Gastrocnemius medialis (tissue), 4 donors: ENCODE measurements at places on chromosomes 2 and 18.
A peak's percentile ranks its signal among the peaks of the same experiment; 100 is the strongest.

- DNase-seq, result no peak
Measured at GRCh38 chr2:202034249-202035088, 814 bp downstream of the FZD7 start.

DNA sequence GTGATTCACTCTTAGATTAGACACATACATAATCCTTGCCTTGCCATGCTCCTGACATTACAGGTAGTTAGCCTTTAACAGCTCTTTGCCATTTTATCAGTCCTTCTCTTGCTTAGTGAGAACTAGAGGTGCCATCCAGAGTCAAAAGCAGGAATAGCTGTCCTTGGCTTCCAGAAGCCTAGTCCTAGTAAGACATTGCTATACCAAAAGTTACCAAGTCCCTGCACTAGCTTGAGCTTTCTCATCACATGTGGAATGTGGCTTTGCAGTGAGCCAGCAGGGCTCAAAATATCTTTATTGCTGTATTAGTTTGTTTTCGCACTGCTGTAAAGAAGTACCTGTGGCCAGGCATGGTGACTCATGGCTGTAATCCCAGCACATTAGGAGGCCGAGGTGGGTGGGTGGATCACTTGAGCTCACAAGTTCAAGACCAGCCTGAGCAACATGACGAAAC lies 104.7 kb upstream of the NOSTRIN start:
- DNase-seq, result no peak

GRCh38 chr2:240134956-240135520 lies 1.1 kb downstream of the COPS9 start:
- DNase-seq, result no peak

- no peak for DNase-seq
Measured at GRCh38 chr2:227006189-227006897, 157.7 kb downstream of the COL4A4 start.

DNA sequence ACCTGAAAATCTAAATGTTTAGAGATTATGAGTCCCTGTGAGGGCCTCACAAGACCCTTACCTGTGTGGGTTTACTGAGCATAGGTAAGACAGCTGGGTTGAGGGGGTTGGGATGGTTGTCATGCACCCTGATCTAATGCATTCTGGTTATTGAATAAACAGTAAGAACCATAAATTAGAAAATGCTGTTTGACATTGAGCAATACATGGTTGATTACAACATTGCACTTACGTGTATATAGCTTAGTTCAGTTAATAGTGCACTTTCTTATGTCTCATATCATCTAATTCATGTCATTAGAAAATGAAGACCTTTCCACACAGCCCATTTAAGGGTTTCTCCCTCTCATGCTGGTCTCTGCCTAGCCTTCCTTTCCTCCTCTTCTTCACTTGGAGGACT lies 253.5 kb upstream of the ATP5MC3 start:
- DNase-seq, result no peak

- no peak for DNase-seq
Measured at GRCh38 chr2:181837563-181837962, 54.0 kb upstream of the ITPRID2 start.

- DNase-seq, result no peak
Measured at GRCh38 chr18:7207366-7207915, 23.4 kb upstream of the LRRC30 start.

GRCh38 chr2:36466135-36466534 lies 110.6 kb downstream of the CRIM1 start:
- no peak for DNase-seq

DNA sequence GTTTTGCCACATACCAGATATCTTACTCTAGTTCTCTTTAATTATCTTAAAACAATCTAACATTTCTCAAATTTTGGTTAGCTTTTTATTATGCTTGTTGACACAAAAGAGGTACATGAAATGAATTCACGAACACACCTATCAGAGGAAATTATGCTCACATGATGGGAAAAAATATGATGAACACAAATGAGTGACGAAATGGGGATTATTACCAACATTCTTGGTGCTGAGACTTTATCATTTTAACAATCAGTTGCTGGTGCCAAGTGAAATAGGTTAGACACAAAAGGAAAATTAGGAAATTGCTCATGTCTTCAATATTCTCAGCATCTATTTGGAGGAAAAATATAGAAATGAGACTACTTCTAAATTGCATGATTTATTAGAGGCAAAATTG lies 944.7 kb upstream of the NRXN1 start:
- no peak for DNase-seq

- DNase-seq, result no peak
Measured at GRCh38 chr2:114814355-114814754, 371.9 kb downstream of the DPP10 start.

- no peak for DNase-seq
Measured at GRCh38 chr2:150705767-150706166, 218.3 kb upstream of the RND3 start.

DNA sequence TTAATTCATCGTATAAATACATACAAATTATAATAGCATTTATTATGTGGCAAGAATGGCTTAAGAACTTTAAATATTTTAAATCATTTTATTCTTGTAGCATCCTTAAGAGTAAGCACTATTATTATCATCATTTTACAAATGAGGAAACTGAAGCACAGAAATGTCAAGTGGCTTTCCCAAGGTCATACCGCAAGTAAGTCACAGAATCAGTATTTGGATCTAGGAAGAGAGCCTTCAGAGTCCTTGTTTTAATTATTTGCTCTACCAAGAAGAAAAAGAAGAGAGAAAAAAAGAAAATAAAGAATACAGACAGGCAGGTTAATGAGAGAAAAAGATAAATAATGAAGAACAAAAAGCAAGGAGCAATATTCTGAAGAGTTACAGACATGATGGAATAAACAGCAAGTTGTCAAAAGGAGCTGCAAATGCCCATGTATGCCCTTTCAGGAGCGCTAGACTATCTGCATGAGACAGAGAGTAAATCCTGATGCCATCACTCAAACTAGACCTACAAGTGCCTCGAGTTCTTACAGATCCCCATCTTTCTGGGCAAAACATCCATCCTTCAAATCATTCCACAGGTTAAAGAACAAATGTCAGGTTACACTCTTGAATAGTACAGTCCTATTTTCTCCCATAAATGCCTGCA lies 57.8 kb upstream of the ETAA1 start:
- DNase-seq, result no peak

DNA sequence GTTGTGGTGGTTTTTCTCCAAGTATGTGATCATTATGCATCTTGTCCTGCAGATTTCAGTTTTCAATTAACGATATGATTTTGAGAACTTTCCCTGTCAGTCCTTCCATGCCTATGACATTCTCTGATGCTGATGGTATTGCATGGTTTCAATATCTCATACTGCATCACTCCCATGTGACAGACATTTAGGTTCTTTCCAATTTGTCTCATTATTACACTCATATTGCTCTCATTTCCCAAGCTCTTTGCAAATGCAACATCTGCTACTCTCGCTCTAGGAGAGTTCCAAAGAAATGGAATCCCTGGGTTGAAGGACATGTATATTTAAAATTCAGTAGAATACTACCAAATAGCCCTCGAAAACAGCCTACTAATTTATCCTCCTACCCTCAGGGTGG lies 125.5 kb downstream of the MARCHF4 start:
- no peak for DNase-seq

DNA sequence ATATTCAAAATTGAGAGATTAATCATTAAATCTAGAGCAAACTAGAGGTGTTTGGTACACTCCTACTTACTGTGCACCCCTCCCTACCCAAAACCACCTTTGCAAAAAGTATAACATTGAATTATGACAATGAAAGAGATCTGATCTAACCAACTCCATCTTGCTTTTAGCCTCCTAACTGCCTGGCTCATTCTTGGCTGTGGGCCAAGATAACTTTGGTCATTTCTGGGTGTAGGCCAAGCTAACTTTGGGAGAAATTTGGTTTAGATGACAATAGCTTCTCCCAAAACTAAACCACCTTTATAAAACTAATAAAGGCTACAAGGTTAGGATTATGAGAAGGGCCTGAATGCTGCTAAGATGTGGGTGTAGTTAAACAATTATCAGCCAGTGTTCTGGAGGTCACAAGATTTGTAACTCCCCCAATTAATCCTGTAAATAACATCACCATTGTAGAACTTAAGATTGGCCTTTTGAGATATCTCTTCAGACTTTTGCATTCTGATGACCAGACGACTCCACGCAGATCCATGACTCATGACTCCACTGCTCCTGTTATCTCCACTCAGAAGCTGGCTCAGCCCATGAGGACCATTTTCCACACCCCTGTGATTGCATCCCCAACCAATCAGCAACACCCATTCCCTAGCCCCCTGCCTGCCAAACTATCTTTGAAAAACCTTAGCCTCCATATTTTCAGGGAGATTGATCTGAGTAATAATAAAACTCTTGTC lies 160.2 kb downstream of the FBXO15 start:
- no peak for DNase-seq

DNA sequence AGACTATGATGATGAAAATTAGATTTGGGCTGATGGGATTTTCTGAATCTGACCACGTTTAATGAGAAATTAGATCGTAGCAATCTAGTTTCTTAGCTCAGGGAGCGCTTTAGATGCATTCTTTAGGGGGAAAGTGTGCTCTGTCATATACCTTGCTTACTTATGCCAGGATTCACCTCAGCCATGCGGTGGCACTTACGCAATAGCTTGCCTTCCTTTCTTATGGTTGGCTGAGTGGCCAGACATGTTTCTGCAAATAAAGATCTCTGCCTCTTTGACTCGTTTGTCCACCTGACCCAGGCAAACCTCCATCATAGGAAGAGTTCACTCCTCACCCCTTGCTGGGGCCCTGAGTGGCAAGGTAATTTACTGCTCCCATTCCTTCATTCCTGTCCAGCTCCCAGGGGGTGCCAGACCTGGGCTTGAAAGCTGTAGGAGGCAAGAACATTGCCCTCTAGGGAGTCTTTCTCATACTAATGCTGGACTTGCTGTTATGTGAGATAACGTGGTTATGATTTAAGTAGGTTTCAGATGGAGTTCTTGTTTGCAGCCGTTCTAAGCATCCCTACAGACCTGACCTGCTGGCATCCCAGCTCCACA lies 57.1 kb downstream of the FBLN7 start:
- no peak for DNase-seq

DNA sequence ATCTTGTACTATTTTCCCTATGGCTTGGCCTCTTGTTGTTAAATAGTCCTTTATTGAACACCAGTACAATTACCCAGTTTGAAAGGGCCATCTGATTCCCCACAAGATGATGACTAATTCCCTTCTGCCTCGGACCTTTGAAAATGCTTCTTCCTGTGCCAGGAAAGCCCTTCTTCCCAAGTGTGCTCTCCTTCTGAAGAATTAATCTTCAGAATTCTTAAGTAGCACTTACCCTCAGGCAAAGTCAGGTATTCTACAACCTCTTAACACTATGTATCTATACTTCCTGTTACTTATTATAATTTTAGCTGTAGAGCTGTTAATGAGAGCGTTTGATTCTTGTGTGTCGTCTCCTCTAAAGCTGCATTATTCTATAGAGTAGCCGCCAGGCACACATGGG lies 28.6 kb upstream of the MEX3C start:
- DNase-seq, result no peak

- DNase-seq, result peak; percentile 45
Measured at GRCh38 chr2:37786854-37787253, 115.4 kb upstream of the CDC42EP3 start.

GRCh38 chr2:175872005-175872348 lies 130.1 kb downstream of the LNPK start:
- no peak for DNase-seq

GRCh38 chr2:239028253-239028619 lies 180.4 kb downstream of the TWIST2 start:
- no peak for DNase-seq

GRCh38 chr2:209624192-209624938 lies 147.3 kb upstream of the UNC80 start:
- DNase-seq, result no peak

GRCh38 chr2:239778861-239779558 lies 246.1 kb downstream of the NDUFA10 start:
- DNase-seq, result no peak

DNA sequence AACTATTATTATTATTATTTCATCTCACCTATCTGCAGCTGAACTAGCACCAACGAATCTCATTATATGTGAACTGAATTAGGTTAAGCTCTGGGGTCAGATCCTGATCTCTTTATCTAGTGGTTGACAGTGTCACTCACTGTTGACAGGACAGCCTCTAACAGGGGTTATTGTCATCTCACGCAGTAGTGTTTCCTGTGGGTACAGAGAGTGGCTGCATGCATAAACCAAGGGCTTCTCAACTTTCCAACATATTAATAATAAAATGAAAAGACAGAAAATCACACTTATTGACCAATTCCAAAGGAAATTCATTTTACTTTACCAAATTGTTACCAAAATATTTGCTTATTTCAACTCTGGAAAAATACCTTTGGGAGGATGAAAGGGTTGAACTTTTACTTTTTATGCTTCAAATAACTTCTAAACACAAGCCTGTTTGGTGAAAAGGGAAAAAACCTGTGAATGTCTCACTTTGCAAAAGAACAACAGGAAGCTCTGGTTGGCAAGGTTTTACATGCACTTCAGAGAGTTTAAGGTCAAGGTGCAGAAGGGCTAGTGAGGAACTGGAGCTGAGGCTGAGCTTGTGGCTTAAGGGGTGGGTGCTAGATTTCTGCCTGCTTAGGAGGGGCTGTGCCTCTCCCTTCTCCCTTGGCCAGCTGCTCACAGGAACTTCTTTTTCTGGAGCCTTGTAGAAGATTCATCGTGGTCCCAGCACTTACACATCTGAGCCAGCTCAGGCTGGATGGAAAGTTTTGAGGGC lies 72.6 kb downstream of the CTAGE1 start:
- DNase-seq, result no peak

GRCh38 chr2:104092886-104093285 lies 761.0 kb upstream of the POU3F3 start:
- DNase-seq, result no peak

- DNase-seq, result no peak
Measured at GRCh38 chr18:48073211-48073930, 142.9 kb upstream of the SMAD2 start.

GRCh38 chr2:44102790-44103562 lies 65.7 kb upstream of the PPM1B start:
- DNase-seq, result no peak

GRCh38 chr2:137809837-137810236 lies 154.4 kb upstream of the HNMT start:
- DNase-seq, result no peak

GRCh38 chr2:239190361-239190760 lies 210.5 kb downstream of the HDAC4 start:
- DNase-seq, result no peak

GRCh38 chr2:101806701-101807100 lies 109.2 kb downstream of the MAP4K4 start:
- no peak for DNase-seq

DNA sequence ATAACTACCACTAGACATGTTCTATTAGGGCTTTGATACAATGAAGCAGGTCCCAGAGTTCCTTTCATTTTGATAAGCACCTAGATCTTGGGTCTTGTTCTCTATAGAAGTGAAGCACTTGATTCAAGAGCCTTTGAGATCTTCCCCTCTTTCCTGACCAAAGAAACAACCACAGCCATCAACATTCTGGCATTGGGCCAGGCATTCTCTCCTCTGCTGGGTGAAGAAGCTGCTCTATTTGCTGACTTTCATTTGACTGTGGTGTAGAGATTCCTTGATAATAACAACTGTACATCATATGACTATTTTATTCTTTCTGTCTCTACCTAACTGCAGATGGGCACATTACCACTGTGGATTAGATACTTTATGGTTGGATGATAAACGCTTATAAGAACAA lies 96.6 kb upstream of the LYPD1 start:
- no peak for DNase-seq
